Fibroblast of skin of back (primary cell): ENCODE measurements at places on chromosomes 2 and 18.

DNA sequence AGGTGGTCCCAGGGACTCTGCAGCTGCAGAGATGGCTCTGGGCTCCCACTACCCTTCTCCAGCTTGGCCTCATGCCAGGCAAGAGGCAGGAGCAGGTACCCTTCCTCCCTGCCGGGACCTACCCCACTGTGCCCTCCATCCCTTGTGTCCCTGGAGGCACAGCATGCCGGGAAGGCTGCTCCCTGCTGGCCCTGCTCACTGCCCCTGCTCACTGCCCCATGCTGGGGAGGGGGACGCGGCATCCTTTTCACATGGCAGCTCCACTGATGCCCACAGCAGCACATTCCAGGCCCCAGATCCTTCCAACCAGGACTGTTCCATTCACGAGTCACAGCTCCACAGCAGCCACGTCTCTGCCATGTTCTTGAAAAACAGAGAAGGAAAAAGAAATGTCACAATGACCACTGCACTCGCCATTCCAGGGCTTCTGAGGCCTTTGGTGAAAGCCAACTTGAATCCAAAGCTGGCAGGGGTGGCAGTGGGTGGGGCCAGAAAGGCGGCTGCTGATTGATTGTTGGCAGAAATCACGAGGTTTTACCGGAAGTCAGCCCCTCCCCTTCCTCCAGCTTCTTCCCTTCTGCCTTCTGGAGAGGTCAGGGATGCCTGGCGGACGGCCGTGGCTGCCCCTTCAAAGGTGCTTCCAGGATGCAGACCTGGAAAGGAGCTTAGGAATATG lies 268.0 kb downstream of the CYP26B1 start:
- DNase-seq: no peak

DNA sequence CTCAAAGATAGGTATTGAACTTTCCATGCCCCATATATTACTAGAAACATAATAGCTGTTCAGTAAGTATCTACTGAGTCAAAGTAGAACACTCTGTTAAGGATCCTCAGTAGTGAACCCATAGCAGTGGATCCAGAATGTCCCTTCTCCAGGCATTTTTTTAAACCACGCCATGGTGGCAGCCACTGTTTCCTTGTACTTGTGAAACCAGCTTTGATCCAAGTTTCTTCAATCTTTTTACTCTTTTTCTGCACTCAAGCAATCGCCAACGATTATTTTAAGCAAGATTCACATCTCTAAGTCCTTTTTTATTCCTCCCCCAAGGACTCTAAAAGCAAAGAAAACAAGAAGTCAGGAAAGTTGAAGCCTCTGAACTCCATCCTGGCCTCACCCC lies 291.2 kb upstream of the SLC14A2 start:
- DNase-seq: no peak

DNA sequence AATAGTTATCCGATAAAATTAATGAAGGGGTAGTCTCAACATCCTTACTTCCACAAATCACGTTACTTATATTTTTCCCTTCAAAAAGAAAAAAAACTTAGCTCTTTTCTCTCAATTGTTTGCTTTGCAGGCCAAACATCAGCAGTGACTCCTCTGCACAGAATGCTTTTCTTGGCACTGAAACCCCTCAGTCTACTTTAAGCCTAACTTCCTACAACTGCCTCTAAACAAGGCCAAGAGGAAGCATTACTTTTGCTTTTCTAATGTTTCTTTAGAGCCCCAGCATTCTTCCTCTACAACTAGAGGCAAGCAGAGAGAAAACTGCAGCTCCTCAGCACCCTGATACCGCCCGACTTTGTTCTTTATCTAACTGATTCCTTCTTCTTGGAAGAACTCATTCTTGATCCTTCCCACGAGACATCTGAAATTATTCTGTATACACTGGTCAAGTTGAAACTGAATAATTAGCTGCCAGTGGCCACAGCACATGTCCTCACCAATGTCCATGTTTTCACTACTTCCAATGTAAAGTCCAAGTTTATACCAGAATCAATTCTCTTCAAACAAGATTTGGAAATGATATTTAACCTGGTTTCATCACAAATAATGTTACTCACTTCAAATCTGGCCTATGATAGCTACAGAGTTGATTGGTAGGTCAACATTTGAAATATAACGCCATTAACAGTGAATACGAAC lies 55.3 kb downstream of the DTNB start:
- DNase-seq: peak; percentile 94

DNA sequence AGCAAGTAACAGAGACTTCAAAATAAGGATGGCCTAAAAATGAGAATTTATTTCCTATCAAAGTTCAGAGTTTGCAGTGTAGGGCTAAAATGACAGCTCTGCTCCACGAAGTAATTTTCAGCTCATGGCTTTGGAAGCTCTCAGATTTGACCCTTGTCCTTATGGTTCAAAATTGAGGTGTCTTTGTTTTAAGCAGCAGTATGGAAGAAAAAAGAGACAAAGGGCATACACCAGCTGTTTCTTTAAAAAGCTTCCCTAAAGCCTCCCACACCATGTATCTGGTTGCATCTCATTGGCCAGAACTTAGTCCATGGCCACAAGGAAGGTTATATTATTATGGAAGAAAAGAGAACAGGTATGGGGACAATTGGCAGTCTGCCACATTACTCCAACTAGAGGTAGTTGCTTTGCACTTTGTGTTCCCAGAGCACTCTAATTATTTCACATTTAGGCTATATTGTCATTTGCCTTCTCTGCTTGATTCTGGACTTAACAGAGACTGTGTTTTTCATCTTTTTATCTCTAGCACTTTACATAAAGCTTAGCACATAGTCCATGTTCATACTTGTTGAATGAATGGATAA lies 180.4 kb downstream of the MCFD2 start:
- no peak for DNase-seq

- no peak for DNase-seq
Observed at GRCh38 chr2:192571636-192572035, 376.9 kb upstream of the TMEFF2 start.

DNA sequence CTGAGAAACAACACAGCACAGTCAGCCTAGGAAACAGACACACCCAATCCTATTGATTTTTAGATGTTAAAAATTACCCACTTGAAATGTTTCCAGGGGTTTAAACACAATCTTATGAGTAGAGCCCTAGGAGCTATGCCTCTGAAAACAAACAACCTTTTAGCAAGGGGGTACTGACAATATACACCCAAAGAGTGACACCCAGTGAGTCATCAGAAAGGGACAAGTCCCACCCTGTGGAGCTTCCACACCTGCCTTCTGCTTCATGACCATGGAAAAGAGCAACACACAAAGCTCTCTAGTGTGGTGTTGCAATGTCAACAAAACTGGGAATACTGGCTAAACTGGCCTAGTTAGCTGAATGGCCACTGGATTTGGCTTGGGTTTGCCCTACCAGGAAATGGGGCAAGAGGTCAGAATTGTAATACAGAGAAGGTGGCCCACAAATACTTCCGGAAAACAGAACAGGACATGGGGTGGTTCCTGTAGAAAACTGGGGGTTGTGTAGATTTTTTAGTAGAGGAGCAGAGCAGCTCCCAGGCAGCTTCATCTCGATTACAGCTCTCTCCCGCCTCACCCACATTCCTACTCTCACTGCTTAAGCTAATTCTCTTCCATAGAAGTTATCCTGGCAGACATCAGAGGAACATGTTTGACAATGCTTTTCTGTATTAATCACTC lies 98.2 kb downstream of the GAREM1 start:
- DNase-seq: no peak

DNA sequence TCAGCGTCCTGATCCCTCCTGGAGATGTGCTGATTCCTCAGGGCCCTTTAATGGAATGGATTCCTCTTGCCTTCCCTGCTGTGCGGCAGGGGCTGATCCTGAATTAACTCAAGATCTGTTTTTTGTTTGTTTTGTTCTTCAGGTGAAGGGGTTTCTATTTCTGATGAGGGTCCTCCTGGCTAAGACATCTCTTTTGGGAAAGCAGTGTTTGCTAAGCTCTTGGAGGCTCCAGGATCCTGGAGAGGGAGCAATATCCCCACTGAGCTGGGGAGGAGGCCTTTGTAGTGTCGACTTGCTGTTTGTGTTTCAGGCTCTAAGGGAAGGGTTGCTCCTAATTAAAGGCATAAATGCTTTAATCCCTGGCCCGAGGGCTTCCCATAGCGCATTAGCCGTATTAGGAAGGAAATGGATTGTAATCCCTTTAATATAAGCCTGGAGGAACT lies 65.3 kb upstream of the FOXI3 start:
- DNase-seq: no peak

GRCh38 chr18:22427822-22428549 lies 10.3 kb upstream of the CTAGE1 start:
- no peak for DNase-seq

- DNase-seq: peak; percentile 7
Observed at GRCh38 chr2:157433394-157433793, 10.5 kb downstream of the CYTIP start.

GRCh38 chr2:164260506-164260905 lies 360.8 kb downstream of the GRB14 start:
- DNase-seq: no peak

- peak; percentile 34 for DNase-seq
Observed at GRCh38 chr2:149049142-149049541, 10.6 kb downstream of the LYPD6B start.

DNA sequence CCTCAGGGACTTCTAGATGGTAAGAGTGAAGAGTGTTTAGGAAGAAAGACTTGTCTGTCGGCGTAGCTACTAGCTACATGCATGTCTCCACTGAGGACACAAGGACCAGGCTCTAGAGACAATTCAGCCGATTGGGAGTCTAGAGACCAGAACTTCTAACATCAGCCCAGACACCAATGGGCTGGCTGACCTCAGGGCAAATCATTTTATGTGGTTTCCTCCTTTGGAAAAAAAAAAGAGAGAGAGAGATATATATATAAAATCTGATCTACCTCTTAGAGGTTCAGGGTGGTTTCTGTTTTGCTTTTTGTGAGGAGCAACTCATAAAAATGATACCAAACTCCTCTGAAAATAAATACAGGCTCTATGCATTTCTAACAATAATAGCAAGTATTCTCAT lies 212.8 kb downstream of the BCL2 start:
- DNase-seq: no peak

DNA sequence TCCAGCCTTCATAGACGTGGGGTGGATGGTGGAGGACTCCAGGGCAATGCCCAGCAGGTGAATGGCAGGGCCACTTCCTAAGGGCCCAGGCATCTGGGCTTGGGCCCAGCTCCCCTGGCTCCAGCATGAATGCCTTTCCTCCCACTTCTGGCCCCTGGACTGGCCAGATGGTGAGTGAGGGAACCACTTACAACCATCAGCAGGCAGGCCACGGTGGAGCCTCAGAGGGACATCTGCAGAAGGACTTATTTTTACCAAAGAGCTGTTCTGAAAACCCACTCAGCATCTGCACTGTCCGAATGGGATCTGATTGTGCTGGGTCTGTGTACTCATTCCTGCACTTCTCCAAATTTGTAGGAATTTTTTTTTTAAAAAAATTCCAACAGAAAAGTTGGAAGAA lies 69.6 kb downstream of the SNTG2 start:
- DNase-seq: no peak

DNA sequence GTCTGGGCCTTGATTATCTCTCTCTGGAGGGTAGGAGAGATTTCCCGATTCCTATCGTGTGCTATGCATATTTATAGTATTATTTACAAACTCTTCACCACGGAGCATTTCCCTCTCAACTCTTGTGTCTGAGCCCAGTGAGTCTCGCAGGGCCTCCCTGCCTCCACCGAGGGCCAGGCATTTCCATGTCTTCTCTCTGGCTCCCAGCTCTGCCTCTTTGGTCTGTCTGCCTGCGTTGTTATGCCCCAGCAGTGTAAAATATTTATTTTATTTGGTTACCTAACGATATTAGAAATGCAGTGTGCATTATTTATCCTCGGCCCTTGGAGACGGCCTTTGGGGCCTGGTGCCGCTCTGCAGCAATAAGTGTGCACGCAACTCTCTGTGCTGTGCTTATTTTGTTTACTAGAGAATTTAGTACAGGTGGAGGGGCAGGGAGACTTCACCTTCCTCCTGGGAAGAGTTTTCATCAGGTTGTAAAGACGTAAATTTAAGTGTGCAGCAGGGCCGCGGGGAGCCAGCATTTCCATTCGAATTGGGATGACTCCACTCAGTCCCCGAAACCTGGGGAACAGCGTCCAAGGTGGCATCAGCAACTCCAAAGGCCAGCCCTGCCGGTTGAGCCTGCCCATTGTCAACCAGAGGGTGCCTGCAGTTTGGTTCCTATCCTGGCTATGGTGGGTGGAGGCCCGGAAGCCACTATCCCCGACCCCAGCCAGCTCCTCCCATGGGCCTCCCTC lies 100.2 kb downstream of the PTGR3 start:
- no peak for DNase-seq

DNA sequence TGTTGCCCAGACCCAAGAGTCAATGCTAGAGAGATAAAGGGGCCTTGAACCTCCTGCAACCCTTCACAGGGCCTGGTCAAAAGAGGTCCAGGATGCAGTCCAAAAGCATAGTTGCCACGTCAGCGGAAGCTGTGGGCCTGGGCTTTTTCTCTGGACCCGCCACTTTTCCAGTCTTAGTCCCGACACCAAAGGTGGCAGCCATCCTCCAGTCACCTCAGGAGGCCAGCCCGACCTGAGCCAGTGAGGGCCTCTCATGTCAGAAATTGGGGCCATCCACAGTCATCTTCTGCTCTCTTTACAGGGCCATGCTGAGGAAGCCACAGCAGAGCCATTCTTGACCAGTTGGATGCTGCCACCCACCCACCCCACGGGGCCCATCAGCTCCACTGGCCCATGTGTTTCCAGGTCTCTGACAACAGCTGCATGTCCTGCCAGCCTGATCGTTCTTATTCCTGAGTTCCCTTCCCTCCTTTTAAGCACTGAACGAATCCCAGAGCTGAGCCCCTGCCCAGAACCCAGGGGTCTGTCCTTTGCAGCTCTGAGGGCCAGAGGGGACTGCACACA lies 34.1 kb upstream of the KLHL29 start:
- no peak for DNase-seq
